Kasumi-1 (cell line): ENCODE measurements at places on chromosomes 5 and 9.
A peak's percentile ranks its signal among the peaks of the same experiment; 100 is the strongest.

DNA sequence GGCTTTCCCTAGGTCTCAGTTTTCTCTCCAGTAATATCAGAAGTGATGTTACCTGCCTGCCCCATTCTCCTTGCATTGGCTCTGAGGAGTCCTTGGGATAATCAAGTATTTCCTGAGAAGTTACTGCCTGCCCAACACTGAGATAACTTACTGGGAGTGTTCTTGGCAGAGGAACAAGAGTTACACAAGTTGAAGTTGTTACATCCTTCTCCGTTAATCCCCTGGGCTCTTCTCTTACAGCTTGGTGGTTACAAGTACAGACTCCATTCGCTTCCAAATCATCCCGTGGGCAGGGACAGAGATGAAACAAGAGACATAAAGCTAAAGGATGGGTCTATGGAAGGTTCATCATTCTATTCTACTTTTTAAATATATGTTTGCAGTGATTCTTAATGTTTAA lies 74.1 kb upstream of the SAP30L start:
- DNase-seq, result no peak

DNA sequence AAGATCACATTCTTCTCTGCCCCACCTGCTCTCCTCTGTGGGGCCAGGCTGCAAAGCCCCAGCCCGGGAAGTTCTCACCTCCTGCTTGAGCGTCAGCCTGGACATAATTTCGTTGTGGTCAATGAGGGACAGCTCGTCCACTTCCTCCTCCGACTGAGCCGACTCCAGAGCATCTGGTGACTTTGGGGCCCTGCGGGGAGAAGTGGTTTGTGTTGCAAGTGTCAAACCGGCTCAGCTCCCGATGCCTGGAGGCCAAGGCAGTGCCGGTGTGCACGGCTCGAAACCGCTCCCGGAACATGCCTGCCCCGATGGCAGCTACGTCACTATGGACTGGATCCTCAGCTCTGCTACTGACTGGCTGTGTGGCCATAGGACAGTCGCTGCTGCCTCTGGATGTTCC lies 52.8 kb downstream of the PRRT1B start:
- DNase-seq, result peak; percentile 72

- no peak for DNase-seq
Measured at GRCh38 chr9:73038613-73039012, 85.8 kb upstream of the ALDH1A1 start.

DNA sequence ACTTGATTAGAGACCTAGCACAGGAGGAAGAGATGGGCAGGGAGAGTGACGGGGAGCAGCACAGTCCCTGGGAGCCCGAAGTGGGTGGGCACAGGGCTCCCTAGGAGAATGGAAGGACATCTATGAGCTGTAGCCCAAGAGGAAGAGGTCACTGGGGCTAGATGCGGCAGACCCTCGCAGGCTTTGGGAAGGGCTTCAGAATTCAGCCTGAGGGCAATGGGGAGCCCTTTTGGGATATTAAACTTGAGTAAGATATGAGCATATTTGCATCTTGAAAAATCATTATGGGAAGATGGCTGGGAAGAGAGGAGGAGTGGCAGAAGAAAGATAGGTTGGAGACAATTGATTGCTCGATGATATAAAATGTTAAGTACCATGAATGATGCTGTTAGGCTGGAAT lies 48.9 kb upstream of the IL17B start:
- DNase-seq, result no peak

GRCh38 chr9:102113191-102113590 lies 374.7 kb upstream of the GRIN3A start:
- no peak for DNase-seq

DNA sequence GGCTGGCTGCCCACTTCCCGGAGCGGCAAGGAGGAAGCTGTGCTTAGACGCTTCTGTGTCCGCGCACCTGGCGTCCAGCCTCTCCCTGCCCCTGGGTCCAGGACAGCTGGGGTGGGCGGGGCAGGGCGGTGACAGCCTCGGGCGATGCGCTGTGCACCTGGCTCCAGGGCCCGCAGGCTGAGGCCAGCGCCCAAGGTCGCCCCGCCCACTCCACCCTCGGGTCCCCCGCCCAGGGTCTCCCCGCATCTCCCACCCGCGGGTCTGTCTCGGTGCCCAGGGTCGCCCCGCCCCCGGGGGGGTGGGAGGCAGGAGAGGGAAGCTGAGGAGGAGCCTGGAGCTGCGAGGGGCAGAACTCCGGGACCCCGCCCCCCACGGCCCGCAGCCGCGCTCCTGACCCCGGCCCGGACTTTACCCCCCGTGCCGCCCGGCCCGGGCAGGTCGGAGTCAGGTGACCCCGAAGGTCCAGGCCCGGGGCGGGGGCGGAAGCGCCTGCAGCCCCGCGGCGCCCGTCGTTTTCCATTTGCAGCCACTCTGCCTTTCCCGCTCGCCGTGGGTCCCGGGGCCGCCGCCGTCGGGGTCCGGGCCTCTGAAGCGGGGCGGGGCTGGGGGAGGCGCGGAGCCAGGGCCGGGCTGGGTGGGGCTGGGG lies at the start of gene ENTPD8:
Gene ENTPD8 (minus strand): TSS at position 69 of the 646 bp plus-strand sequence. CDS start 3,072 bp downstream, outside the sequence.
- no peak for DNase-seq

DNA sequence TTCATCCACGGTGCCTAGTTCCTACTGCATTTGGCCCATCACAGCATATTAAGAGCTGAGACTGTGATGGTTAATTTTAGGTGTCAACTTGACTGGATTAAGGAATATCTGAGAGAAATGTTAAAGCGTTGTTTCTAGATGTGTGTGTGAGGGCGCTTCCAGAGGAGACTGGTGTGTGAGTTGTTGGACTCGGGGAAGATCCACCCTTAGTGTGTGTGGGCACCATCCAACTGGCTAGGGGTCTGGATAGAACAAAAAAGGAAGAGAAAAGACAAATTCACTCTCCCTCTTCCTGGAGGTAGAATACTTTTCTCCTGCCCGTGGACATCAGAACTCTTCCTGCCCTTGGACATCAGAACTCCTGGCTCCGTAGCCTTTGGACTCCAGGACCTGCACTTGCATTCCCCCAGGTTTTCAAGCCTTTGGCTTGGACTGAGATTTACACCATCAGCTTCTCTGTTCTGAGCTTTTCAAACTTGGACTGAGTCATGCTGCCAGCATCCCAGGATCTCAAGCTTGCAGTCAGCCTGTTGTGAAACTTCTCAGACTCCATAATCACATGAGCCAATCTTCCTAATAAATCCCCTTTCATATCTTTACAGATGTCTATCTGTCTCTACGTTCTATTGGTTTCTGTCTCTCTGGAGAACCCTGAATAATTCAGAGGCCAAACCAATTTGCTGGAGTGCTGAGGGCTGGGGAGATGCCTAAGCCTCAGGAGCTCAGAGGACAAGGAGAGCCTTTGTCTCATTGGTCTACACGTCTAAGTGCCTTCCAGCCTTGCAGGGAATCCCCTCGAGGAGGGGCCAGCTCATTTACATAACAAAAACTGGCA lies 164.5 kb downstream of the DCP2 start:
- DNase-seq, result no peak

DNA sequence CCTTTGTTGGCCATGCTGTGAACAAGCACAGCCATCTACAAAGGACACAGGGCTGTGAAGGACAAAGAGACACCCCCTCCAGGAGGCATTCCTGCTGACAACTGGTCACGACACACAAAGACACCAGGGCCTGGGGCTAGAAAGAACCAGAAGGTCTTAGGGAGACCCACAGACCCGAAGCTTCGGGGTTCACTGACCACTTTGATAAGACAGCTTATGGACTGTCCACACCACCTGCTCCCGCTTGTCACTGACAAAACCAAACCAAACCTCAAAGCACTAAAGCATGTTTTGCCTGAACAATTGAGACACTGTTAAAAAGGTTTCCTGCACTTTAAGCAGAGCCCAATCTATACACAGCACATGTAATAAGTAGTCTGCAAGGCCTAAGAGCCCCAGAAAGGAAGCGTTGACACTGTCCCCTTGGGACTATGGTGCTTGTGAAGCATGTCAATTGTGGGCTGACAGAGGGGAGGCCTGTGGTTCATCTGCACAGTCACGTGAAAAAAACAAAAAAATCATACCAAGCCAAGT lies 185.0 kb downstream of the GAPVD1 start:
- DNase-seq, result no peak

GRCh38 chr9:112784020-112784785 lies 33.6 kb downstream of the SNX30 start:
- no peak for DNase-seq

- no peak for DNase-seq
Measured at GRCh38 chr5:115977988-115978387, 15.7 kb downstream of the LVRN start.

GRCh38 chr5:141762790-141763368 lies 80.8 kb upstream of the ARAP3 start:
- no peak for DNase-seq

- DNase-seq, result no peak
Measured at GRCh38 chr5:59152701-59153245, 569.9 kb downstream of the RAB3C start.

GRCh38 chr5:68467794-68468193 lies 252.2 kb downstream of the PIK3R1 start:
- DNase-seq, result no peak
